GM23248 (cell line): ENCODE measurements at places on chromosomes 2 and 18. TPM values are rescaled to one million over a fixed set of nuclear protein-coding genes. Genes with fewer than 3 reads are reported as not detected.

STON1 gene
- 4.9 and 5.6 TPM in 2 replicates for total RNA-seq

RTP5 gene
- total RNA-seq, result not detected in 2 replicates

DOK1 gene
- 32.2 and 40.3 TPM in 2 replicates for total RNA-seq

IL36G gene
- not detected in 2 replicates for total RNA-seq

DNA sequence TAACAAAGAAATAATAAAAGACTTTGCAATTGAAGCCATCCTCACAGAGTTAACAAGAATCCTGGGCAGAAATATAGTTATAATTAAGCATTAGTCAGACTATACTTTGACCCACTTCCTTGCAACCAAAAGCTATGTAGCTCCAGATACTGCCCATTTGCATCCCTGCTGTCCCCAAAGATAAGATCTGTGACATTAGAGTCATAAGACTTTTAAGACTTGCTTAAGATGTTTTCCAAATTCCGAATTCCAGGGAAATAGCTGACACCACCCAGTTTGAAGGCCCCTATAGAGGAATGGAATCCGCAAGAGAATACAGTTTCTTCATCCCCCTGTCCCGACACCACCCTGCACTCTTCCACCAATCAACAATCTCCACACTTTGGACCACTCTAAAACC is 69.5 kb upstream of the TLK1 start:
- H3K27ac ChIP-seq, result no peak overlapping the region
- H3K36me3 ChIP-seq, result no peaks in the 10 kb centered on the region
- DNase-seq, result no peak
- H3K4me3 ChIP-seq, result no peak overlapping the region
- peaks cover 6% of the 10 kb centered on the region; the same call in 1 of the 2 replicates for H3K27me3 ChIP-seq
- peaks cover 14% of the 10 kb centered on the region for H3K4me1 ChIP-seq

DNA sequence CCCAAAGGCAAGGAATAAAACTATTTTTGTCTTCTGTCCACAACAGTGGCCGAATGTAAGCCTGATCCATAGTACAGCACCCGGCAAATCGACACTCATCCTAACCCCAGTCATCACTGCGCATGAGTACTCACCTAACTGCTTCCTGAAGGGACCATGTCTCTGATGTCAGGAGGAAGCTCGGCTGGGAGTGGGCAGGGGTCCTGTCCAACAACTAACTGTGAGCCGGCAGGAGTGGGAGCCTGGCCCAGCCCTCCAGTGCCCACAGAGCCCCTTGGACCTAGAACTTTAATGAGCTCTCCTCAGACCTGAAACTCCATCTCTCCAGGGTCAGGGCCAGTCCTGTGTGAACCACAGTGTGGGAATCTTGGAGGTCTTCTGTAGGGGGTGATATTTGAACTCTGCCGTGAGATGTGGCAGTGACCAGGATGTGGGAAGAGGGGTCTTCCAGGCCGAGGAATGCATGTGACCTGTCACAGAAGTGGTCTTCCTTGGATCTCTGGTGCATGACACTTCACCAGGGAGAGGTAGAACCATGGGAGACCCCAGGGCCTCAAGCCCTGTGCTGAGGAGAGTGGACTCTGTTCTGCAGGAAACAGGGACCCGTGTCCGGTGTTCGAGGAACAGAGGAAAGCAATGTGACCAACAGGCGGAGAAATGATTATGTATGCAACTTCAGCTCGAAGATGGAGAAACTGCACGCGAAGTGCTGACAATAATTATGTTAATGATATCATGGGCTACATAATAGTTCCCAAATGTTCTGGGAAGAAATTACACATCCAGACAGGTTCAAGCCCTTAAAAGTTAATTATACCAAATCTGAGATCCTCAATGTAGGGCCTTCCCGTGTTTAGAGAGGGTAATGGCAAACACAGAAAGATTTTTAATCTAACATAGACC is 240.1 kb upstream of the HDAC4 start:
- H3K4me1 ChIP-seq, result no peaks in the 10 kb centered on the region
- no peak overlapping the region for H3K4me3 ChIP-seq
- no peak for DNase-seq
- no peaks in the 10 kb centered on the region; the same call in 1 of the 2 replicates for H3K27me3 ChIP-seq

CYTIP gene
- total RNA-seq, result not detected in 2 replicates

GRCh38 chr2:233441161-233442027 is 87.1 kb downstream of the DGKD start:
- H3K4me1 ChIP-seq, result no peaks in the 10 kb centered on the region
- H3K4me3 ChIP-seq, result no peak overlapping the region
- H3K27ac ChIP-seq, result no peak overlapping the region
- no peaks in the 10 kb centered on the region for H3K36me3 ChIP-seq

- H3K36me3 ChIP-seq, result no peaks in the 10 kb centered on the region
- H3K27me3 ChIP-seq, result peaks cover 19% of the 10 kb centered on the region; the same call in 1 of the 2 replicates
- no peak overlapping the region for H3K27ac ChIP-seq
- no peak overlapping the region for H3K4me3 ChIP-seq
- DNase-seq, result no peak
Observed at GRCh38 chr2:96431319-96431718, 73.8 kb downstream of the NEURL3 start.

DNA sequence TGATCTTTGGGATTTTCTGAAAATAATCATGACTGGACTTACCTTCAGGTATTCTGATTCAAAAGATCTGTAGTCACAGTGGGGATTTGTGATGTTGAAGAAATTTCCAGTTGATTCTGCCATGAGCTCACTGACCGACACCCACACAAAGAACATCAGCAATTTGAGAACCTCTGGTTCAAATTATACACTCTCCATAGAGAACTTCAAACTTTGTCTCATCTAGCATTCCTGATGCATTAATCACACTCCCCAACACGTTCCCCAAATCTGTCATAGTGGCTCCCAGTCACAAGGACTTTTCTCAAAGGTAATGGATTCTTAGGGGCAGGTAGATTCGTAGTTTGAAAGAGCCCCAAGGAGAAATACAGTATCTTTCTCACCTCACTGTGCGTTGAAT is 584.3 kb downstream of the FBXO15 start:
- H3K27ac ChIP-seq, result peak overlapping the region; percentile 83
- no peaks in the 10 kb centered on the region for H3K27me3 ChIP-seq
- peak; percentile 79 for DNase-seq
- 0 out of 2 replicates have a peak overlapping the region, but pooled peaks have one; percentile 2 for H3K4me3 ChIP-seq
- H3K36me3 ChIP-seq, result no peaks in the 10 kb centered on the region
- peaks cover 15% of the 10 kb centered on the region for H3K4me1 ChIP-seq

OR6B2 gene
- total RNA-seq, result not detected in 2 replicates
